Ureter (tissue), 1 donor: ENCODE measurements at places on chromosomes 12 and 14. TPM values are rescaled to one million over a fixed set of nuclear protein-coding genes. Genes with fewer than 3 reads are reported as not detected.

Gene C14orf180
- total RNA-seq = 1.7 TPM

Gene PTPRO
- 3.0 TPM for total RNA-seq

Gene LMNTD1
- not detected for total RNA-seq

DNA sequence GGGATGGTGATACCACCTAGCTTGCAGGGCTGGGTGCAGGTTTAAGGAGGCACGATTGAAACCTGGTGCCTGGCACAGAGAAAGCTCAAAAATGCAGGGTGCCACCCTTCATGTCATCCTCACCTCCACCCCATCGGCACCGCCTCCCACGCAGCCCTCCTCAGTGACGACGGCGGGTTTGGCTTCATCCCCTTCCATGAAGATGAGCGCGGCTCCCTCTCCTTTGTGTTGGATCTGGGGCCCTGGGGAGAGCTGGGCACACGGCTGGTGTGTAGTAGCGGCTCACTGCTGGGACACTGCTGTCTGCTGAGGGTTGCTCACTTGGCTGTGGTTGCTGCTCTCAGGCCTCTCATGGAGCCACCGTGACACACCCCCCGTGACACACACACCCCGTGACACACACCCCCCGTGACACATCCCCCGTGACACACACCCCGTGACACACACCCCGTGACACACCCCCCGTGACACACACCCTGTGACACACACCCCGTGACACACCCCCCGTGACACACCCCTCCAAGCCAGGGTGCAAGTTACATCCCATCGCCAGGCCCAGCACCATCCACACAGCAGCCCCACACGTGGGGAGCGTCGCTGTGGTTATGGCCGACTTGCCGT is 42.9 kb upstream of the FZD10 start:
- DNase-seq = no peak

DNA sequence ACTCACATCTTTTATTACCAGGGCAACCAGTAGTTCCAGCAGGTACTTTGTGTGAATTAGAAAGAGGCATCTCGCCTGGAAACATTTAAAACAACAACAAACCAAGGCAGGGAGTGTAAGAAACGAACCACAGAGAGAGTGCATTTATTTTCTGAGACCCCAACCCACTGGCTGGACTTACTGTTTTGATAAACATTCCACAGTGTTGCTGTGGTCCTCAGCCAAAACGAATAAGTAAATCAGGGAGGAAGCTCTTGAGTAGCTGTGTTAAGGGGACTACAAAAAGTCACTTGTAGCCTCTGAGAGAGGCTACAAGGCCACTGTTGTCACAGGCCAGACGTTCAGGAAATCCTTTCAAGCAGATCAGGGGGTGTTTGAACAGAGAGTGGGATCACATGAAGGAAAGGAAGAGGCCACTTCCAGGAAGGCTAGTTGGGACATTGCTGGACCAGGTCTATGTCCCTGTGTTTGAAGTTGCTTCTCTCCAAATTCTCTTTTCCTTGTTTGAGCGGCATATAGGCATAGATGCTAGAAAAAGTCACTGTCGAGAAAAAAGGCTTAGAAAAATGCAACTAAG is 33.8 kb downstream of the DMAC2L start:
- DNase-seq = no peak
